ENCODE measurements at places on chromosomes 11 and 22.

GRCh38 chr22:50161508-50162390, 8.8 kb upstream of the PANX2 start:
- DNase-seq = no peak

DNA sequence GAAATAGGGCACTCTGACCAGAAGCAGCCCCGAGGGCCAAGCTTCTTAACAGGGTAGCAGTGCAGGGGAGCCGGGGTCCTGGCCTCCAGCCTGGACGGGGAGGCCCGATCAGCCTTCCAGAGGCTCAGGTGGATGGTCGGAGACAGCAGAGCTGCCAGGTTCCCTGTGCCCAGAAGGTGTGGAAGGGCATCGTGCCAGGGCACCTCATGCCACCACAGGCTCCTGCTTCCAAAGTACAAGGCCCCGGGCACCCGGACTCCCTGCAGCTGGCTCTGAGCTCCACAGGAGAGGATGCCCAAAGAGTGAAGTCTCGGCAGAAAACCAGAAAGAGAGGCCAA, 14.3 kb downstream of the EHD1 start:
- no peak for DNase-seq

GRCh38 chr11:84788220-84788619, 838.9 kb downstream of the DLG2 start:
- no peak for DNase-seq

- DNase-seq = no peak
Observed at GRCh38 chr22:19786264-19786585, 25.6 kb downstream of the TBX1 start.

DNA sequence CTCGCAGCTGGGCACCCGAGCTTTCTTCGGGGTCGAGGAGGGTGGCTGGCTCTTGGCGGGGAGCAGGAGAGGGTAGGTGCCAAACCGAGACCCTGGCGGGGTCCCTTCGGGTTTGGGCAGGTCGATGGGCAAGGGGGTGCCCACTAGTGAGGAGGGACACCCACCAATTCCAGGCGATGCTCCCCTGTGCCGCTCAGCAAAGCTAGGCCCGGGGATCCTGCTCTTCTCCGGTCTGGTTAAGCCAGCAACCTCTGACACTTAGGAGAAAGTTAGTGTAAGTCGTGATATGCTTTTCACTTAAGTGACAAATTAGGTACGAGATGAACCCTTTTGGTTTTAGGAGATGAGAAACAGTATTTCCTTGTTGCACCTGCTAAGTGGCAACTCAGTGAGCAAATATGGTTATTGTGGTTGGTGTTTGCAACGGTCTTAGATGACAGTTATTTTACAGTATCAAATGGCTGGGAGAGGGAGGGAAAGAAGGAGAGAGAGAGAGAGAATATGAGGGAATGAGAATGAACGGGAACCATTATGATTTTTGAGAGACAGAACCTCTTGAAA, 565 bp downstream of the NUCB2 start:
- DNase-seq = no peak

GRCh38 chr11:73326929-73327811, 19.1 kb downstream of the ARHGEF17 start:
- no peak for DNase-seq

GRCh38 chr11:64358536-64358906, 441 bp upstream of the RPS6KA4 start:
- no peak for DNase-seq

DNA sequence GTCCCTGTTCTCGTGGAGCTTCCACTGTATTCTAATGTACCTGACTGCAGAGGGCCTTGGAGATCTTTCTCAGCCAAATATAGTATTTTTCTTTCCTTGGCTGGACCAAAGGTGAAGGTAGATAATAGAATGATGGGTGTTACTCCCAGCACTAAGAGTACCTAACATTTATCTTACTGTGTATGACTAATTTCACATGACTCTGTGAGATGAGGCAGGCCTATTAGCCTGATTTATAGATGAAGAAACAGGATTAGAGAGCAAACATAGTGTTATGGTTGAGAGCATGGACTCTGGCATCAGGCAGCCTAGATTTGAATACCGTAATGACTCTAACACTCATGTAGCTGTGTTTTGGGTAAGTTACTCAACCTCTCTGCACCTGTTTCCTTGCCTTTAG, 2.7 kb downstream of the ACO2 start:
- no peak for DNase-seq

DNA sequence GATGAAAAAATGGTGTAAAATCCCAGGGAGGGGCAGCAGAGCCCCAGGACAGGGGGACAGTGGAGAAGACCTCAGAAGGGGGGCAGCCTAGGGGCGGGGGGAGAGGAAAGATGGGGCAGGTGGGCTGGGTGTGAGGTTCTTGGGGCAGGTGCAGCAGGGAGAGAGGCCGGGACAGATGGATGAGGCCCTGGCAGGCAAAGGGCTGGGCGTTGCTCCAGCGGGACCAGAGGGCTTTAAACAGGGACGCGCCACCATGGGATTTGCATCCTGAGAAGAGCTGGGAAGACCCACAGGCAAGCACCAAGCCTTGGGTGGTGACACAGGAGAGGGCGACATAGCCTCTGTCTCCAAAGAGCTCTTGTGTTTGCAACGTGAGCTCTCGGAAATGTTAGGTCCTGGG, 1342.8 kb downstream of the TBC1D22A start:
- DNase-seq = no peak

GRCh38 chr11:118614511-118614910, 7.1 kb downstream of the PHLDB1 start:
- DNase-seq = no peak

GRCh38 chr11:19868281-19868821, 155.7 kb downstream of the NAV2 start:
- no peak for DNase-seq

DNA sequence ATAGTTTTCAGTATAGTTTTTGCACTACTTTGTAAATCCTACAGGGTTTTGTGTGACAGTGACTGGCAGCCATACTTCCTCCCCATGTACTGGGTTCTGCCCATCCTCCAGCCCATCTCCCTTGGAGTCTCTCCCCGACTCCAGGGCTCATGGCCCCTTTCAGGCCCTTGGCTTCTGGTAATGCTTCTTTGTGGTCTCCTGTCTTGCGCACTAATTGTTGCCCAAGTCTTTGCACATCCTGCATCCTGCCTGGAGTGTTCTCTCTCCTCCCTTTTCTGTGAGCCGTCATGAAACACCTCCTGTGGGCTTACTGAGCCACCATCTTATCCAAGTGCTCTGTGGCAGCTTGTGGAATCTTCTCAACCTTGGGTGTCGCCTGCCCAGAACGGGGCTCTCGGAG, 11.4 kb upstream of the KCNQ1OT1 start:
- DNase-seq = no peak

DNA sequence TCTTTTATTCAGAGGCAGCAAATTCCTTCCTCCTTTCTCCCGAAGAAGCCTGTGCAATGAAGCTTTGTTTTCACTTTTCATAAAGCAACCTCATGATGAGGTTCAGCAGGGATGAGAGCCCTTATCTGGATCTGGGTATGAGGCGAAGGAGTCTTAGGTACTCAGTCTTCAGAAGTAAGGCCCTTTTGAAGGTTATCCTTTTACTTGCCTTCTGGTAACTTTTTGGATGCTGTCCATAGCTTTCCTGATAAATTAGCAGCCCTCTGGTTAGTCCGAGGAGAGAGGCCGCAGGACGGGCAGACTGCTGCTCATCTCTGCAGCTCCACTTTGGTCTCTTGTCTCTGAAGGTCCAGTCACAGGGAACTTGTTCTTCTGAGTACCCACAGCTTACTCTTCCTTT, 1.1 kb downstream of the TRIM22 start:
- DNase-seq = no peak

GRCh38 chr11:44759743-44760476, 33.1 kb downstream of the TSPAN18 start:
- no peak for DNase-seq
